Common myeloid progenitor, CD34-positive (primary cell): ENCODE measurements at places on chromosomes 16 and 17.

DNA sequence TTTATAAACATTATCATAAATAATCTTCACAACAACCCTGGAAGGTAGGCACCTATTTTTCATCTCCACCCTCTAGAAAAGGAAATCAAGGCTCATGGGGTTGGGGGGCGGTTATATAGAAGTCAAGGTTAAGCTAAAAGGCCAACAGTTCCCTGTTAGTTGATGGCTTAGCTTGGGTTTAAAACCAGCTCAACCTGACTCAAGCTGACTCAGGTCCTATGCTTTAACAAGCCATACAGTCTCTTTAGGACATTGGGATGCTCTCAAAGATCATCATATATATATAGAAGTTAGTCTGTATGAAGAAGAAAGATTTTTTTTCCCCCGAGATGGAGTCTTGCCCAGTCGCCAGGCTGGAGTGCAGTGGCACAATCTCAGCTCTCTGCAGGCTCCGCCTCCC is 44.8 kb upstream of the MED13 start:
- DNase-seq, result no peak

DNA sequence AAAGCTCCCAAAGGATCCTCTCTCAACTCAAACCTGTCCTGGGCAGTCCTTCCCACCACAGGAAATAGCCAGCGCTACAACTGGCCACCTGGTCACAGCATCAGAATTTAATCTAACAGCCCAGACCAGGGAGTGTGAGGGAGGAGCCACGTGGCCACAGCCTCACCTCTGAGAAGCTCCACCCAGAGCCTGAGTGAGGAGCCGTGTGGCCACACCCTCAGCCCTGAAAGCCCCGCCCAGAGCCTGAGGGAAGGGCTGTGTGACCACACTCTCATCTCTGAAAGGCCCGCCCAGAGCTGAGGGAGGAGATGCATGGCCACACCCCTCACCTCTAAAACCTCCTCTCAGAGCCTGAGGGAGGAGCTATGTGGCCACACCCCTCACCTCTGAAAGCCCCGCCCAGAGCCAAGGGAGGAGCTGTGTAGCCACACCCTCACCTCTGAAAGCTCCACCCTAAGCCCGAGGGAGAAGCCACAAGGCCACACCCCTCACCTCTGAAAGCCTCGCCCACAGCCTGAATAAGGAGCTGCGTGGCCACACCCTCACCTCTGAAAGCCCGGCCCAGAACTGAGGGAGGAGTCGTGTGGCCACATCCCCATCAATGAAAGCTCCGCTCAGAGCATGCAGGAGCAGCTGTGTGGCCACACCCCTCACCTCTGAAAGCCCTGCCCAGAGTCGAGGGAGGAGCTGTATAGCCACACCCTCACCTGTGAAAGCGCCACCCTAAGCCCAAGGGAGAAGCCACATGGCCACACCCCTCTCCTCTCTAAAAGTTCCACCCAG is 28.6 kb downstream of the SLC38A8 start:
- DNase-seq, result peak; percentile 81

- DNase-seq, result no peak
Measured at GRCh38 chr17:73696251-73696650, 52.0 kb upstream of the SDK2 start.

DNA sequence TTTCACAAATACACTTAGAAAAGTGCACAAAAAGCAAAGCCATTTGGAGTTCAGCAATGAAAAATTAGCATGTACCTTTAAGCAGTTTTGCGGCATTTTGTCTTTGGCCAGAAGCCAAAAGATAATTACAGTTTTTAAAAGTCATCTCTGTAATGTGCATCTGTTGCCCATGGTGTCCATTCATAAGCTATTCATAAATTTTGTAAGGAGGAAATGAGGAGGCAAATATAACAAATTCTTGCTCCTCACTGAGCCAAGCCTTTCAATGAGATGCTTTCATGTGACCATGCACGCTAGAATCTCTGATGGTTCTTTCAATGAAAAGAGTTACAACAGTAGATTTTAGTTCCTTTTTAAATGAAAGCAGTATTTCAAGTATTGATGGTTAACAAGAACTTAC is 247.1 kb upstream of the MON1B start:
- DNase-seq, result no peak

- no peak for DNase-seq
Measured at GRCh38 chr16:85072076-85072860, 40.0 kb downstream of the CIBAR2 start.

DNA sequence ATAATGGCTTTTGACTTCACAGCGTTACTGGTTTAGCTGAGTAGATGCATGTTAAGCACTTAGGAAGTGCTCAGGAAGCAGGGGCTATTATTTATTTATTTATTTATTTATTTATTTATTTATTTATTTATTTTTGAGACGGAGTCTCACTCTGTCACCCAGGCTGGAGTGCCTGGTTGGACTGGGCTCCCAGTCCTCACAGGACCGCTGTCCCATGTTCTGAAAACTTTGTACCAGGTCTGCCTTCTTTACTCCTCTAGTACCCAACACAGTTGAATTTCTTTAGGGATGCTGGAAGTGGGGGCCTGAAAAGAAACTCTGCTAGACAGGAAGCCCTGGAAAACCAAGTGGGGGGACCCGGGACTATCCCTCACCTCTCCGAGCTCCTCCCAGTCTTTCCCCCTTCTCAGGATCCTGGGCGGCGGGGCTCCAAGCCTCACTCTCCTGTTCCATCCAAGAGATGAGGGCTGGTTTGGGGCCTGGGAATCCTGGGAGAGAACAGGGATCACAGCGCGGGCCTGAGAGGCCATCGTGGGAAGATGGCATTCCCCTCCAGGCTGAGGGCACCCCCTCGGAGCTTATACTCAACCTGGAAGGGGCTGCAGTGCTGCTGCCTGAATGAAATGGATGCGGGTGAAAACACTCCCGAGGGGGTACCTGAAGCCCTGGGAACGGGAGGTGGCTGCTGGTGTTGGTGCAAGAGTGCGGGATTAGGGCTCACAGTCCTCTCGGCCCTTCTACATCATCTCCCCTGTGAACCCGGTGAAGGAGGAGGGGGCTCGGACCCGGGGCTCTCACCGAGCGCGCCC is 674 bp downstream of the ZNF688 start:
- no peak for DNase-seq

GRCh38 chr16:1990351-1991134 is 773 bp downstream of the SYNGR3 start:
- DNase-seq, result peak; percentile 10

- DNase-seq, result no peak
Measured at GRCh38 chr16:24537474-24538337, 1.7 kb upstream of the RBBP6 start.

GRCh38 chr17:13541032-13541480 is 60.7 kb downstream of the HS3ST3A1 start:
- no peak for DNase-seq

- peak; percentile 4 for DNase-seq
Measured at GRCh38 chr17:51840688-51841087, 317.8 kb downstream of the CA10 start.
